Naive thymus-derived CD8-positive, alpha-beta T cell (primary cell): ENCODE measurements at places on chromosomes 12 and 14. TPM values are rescaled to one million over a fixed set of nuclear protein-coding genes. Genes with fewer than 3 reads are reported as not detected.

Gene POP5
- total RNA-seq, result 75.7 TPM

Gene DCN
- not detected for total RNA-seq

Gene ERBB3
- total RNA-seq, result 26.0 TPM

Gene HEBP1
- 9.8 TPM for total RNA-seq

Gene CD4
- total RNA-seq, result 1.4 TPM

Gene TSPAN9
- 1.2 TPM for total RNA-seq

Gene AQP6
- total RNA-seq, result not detected

Gene HOXC9
- not detected for total RNA-seq

Gene SIX6
- not detected for total RNA-seq

Gene MYF6
- total RNA-seq, result not detected

- peaks cover 6% of the 10 kb centered on the region for H3K27me3 ChIP-seq
- no peak overlapping the region for H3K4me3 ChIP-seq
- H3K36me3 ChIP-seq, result no peaks in the 10 kb centered on the region
- no peak overlapping the region for H3K27ac ChIP-seq
These were observed 35.0 kb downstream of the ERH start for GRCh38 chr14:69363055-69363454.

GRCh38 chr14:24837280-24838046 lies 203.5 kb upstream of the GZMB start:
- H3K27me3 ChIP-seq, result peaks cover 14% of the 10 kb centered on the region
- no peak overlapping the region for H3K27ac ChIP-seq
- DNase-seq, result no peak
- no peaks in the 10 kb centered on the region for H3K36me3 ChIP-seq
- no peak overlapping the region for H3K4me3 ChIP-seq
- no peaks in the 10 kb centered on the region for H3K4me1 ChIP-seq

DNA sequence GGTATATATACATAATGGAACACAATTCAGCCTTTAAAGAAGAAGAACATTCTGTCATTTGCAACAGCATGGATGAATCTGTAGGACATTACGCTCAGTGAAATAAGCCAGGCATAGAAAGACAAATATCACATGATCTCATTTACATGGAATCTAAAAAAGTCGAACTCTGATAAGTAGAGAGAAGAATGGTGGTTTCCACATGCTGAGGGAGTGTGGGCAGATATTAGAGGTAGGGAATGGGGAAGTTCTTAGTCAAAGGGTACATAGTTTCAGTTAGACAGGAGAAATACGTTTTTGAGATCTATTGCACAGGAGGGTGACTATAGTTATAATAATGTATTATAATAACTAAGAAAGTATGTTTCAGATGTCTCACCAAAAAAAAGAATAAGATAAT lies 71.4 kb downstream of the ADAMTS20 start:
- DNase-seq, result no peak
- no peak overlapping the region for H3K27ac ChIP-seq
- no peak overlapping the region for H3K4me3 ChIP-seq

DNA sequence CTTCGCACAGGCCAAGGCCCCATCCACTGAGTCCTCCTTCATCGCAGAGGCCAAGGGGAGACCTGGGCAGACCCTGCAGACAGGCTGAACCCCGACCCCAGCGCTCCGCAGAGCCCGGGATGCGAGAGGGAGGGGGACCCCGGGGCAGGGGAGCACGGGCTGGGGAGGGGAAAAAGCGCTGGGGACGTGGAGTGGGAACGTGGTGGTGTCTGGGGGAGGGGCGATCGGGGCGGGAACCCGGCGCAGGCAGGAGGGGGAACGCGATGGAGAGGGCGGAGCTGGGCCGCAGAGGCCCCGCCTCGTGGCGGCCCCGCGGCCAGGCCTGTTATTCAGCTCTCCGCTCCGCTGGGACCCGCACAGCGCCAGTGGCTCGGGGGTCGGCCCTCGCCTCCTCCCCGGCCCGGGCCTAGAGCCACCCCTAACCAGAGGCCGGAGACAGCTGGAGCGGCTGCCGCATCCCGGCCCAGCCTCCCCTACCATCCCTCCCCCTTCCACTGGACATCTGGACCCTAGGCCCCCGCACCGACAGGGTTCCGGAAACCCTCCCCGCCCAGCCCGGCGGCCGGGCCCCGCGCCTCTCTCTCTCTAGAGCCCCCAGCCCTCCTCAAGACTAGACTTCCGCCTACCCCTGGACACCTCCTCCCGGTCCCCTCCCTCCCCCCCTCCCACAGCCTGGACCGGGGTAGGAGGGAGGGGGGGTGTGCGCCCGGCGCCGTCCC lies at the start of gene ARHGEF25:
TSS of gene ARHGEF25 (plus strand) at position 328 of the 719 bp plus-strand sequence. CDS start 460 bp downstream, outside the sequence.
- peaks cover 35% of the 10 kb centered on the region for H3K27me3 ChIP-seq
- H3K27ac ChIP-seq, result no peak within 1 kb of the TSS
- peak within 1 kb of the TSS; percentile 85 for H3K4me3 ChIP-seq
- peaks cover 27% of the 10 kb centered on the region for H3K4me1 ChIP-seq

GRCh38 chr14:74569806-74570591 lies 42.0 kb downstream of the LTBP2 start:
- H3K27me3 ChIP-seq, result no peaks in the 10 kb centered on the region
- H3K36me3 ChIP-seq, result no peaks in the 10 kb centered on the region
- no peak overlapping the region for H3K4me3 ChIP-seq
- H3K4me1 ChIP-seq, result peaks cover 34% of the 10 kb centered on the region

GRCh38 chr12:108116699-108117098 lies 12.4 kb upstream of the WSCD2 start:
- H3K4me3 ChIP-seq, result no peak overlapping the region
- H3K4me1 ChIP-seq, result peaks cover 3% of the 10 kb centered on the region
- no peak overlapping the region for H3K27ac ChIP-seq
- no peak for DNase-seq
- H3K27me3 ChIP-seq, result peaks cover 40% of the 10 kb centered on the region

DNA sequence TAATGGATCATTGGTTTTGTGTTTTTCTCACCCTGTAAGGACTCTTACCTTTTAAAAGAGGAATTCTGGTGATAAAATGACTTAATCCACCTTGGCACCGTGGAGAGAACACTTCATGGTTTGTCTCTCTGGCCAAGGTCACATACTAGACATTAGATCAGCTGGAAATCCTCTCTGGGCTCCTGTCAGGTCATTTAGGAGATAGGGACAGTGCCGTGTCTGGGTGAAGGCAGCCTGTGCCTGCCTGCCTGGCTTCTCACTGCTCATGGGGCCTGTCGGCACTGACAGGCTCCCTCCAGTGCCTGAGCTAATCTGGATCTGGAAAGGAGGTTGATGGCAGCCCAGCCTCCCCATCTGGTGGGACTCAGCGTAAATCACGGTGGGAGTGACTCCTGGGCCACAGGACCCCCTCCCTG lies 5.7 kb downstream of the CRADD start:
- no peak overlapping the region for H3K27ac ChIP-seq
- no peak overlapping the region for H3K4me3 ChIP-seq
- peaks cover 19% of the 10 kb centered on the region for H3K36me3 ChIP-seq
- no peak for DNase-seq
- H3K4me1 ChIP-seq, result peaks cover 47% of the 10 kb centered on the region

DNA sequence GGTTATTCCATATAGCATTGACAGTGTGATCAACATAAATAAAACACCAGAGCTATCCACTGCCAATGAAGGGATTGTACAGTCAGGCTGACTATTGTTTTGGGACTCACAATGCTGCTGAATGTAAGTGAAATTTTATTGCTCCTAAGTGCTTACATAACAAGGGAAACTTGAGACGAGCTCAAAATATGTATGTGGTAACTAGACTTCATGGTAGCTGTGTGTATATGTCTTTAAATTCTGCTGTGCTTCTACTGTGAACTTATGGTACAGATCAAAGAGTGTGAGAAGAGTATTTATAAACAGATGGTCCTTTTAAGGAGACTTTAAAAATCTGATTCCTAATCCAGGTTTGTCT lies 6.9 kb downstream of the FLRT2 start:
- no peak for DNase-seq
- H3K27me3 ChIP-seq, result peaks cover 22% of the 10 kb centered on the region
- H3K4me1 ChIP-seq, result peaks cover 7% of the 10 kb centered on the region
- no peak overlapping the region for H3K27ac ChIP-seq
- H3K4me3 ChIP-seq, result no peak overlapping the region
